ENCODE measurements at places on chromosomes 16 and 17.
A peak's percentile ranks its signal among the peaks of the same experiment; 100 is the strongest.

DNA sequence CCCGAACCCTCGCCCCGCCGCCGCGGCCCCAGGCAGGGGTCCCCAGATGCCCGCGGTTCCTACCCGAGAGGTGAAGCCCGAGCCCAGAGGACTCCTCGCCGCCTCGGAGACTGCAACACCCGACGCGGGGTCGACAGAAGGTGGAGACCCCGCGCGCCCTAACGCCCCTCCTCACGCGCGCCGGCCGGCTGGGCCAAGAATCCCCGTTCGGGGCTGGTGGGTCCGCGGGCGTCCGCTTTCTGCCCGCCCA, 515 bp downstream of the SUMO2 start:
- no peak for DNase-seq

DNA sequence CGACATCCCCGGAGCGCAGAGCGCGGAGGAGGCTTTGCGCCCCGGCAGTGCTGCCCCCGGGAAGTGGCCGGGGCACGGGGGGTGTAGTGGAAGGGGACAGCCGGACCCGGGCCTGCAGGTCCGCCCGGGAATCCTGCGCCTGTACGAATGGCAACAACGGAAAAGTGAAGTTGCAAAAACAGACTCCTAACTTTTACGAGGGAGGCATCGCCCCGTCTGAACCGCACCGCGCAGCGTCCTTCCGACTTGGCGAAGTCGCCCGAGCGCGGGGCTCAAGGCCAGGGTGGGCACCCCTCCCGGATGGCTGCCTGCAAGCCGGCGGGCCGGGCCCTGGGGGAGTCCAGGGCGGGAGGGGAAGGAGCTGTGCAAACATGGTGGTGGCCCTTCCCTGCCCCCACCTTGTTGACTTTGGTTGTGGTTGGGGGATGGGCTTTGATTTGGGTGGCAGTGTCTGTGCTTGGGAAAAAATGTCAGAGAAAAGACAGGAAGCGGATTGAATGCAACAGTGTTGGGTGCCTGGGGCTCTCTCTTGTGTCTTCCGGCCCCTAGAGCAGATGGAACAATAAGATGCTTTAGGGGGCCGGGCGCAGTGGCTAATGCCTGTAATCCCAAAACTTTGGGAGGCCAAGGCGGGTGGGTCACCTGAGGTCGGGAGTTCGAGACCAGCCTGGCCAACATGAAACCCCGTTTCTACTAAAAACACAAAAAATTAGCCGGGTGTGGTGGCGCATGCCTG, 675 bp downstream of the RNF213 start:
- peak; percentile 55 for DNase-seq

- peak; percentile 58 for DNase-seq
Measured at GRCh38 chr16:3131755-3132377, 3.0 kb upstream of the ZNF213 start.

- DNase-seq, result no peak
Measured at GRCh38 chr17:82874011-82874835, 34.4 kb upstream of the ZNF750 start.

DNA sequence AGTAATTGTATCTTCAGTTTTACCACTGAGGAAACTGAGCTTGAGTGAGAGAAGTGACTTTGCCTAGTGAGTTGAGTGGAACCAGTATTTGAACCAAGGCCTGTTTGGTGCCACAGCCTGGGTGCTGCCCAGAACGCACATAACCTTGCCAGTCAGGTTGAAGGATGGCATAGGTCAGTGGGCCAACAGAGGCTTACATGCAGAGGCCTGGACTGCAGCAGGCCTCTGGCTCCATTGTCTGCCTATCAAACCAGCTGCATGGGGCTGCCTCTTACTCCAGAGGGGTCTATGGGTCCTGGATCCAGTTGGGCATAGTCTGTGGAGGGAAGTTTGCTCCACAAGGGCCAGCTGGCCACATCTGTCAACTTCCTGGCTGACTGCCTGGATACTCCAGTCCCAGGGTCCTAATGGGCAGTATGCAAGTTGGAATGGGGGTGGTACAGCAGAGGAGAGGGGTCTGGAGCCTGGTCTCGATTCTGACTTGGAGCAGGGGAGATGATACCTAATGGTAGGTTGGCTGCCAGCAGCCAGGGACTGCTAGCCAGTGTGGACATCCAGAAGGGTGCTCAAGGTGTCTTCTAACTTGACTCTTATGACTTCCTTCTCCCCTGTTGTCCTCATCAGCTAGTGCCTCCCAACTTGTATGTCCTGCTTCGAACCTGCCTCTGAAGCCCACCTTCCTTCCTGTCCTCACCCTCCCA, 11.1 kb upstream of the RNF112 start:
- no peak for DNase-seq

DNA sequence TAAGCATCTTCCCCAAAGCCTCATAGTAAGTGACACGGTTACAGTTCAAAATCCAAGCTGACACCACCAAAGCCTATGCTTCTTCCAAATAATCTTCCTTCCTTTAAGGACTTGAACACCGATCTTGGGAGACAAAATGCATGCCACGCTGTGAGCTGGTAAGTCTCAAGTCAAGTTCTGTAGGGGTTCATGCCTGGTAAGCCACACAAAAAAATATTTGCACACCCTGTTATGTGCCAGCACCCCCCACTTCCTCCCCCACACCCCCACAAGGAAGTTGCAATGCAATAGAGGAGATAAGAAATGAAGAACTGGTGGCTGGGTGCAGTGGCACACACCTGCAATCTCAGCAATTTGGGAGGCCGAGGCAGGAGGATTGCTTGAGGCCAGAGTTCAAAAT, 5.6 kb downstream of the NOG start:
- DNase-seq, result no peak

DNA sequence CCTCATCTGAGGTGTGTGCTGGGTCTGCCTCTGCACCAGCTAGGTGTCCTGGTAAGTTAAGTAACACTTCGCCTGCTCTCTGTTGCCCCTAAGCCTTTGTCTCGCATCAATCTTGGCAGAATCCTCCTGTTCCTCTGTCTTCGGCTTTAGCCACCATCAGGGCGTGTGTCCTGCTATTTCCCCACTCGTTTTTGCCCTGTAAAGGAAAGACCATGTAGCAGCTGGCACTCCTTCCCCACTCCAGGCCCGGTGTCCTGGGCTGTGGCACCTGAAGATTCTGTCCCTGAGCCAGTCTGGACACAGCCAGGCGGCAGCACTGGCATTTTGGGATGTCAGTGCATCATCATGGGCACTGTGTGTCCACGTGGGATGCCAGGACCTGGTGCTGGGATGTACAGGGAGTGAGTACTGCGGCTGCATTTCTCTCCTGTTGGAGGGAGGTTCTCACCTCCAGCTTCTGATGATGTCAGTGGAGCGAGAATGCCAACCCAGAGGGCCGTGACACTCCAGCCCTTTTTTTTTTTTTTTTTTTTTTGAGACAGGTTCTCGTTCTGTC, 26.2 kb upstream of the FOXK2 start:
- DNase-seq, result no peak

DNA sequence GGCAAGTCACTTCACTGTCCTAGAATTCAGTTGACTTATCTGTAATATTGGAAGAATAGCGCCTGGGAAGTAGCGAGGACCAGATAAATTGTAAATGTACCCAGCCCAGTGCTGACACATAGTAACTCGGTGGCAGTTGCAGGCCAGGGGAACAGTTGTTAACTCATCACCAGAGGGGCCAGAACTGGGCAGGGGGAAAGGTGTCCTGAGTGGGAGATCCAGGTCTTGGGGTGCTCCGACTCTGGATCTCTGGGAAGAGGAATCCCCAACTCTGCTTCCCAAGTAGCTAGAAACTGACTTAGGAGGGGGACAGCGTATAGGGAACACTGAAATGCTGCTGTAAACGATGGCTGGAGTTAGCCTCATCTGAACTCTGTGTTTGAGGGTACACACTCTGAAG, 23.0 kb downstream of the BCL7C start:
- no peak for DNase-seq

DNA sequence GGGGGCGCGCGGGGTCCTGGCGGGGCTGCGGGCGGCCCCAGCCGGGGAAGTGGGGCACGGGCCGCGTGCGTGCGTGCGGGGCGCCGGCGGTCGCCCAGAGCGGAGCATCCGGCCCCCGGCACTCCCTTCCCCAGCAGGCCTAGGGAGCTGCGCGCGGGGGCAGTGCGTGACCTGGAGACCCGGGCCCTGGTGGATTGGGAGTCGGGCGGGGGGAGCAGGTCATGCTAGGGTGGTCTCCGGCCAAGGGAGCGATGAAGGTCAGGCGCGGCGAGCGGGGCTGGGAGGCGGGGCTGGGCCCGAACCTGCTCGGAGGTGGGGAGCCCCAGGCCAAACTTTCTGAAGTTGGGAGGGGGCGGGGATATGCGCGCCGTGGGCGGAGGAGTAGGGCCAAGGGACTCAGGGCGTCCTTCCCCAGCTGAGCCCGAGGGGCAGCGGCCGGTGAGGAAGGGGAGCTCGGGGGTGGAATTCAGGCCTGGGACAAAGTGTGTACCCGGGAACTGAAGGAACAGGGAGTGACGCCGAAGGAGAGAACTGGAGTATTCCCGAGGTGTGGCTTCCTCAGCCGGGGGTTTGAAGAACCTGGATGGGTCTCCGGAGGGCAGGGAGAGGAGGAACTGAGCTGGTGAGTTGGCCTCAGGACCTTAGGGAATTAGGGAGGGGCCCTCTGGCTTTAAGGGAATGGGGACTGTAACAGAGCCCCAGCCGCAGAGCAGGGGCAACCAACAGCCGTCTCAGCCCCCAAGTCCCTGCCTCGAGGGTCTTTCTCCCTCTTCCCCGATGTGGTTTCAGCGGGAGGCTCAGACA, 589 bp downstream of the XYLT2 start:
- no peak for DNase-seq

DNA sequence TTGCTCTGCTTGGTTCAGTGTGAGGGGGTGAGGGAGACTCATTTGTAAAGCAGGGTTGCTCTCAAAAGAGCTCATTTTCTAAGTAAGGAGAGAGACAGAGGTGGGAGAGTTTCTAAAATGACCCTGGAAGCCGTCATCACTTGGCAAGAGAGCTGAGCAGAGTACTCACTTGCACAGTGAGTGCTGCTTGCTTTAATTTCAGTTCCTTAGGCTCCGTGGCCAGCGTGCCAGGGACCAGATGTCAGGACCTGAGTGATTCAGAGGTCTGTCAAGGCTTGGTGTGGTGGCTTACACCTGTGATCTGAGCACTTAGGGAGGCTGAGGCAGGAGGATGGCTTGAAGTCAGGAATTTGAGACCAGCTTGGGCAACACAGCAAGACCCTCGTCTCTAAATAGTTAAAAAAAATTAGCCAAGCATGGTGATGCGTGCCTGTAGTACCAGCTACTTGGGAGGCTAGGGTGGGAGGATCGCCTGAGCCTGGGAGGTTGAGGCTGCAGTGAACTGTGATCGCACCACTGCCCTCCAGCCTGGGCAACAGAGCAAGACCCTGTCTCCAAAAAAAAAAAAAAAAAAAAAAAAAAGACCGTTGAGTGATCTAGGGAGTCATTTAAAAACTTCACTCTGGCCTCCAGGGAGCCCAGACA, 10.7 kb downstream of the ZNF205 start:
- no peak for DNase-seq

DNA sequence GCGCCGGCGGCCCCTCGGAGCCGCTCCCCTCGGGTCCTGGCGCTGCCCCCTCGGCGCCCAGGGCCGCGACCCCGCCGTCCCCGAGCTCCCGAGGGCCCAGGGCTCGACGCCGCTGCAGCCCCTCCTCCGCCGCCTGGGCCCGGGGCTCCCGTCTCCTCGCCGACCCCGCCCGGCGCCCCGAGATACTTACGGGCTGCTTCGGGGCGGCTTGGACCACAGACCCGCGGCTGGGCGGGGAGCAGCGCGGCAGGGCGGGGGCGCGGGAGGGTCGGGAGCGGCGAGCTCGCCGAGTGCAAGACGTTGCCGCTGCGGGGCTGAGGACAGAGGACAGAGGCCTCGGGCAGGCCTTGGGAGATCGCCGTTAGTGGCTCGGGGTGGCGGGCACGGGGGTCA, 290 bp downstream of the TOB1 start:
- no peak for DNase-seq

DNA sequence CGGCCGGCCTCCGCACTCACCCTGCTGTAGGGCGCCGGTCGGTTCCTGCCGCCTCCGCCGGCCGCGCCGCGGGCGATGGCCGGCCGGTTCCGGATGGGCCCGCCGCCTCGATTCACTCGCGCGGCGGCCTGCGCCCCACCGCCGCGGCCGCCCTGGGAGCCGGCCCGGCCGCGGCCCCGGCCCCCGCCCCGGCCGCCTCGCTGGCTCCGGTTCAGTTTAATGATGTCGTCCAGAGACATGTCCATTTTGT, 158 bp downstream of the ALYREF start:
- no peak for DNase-seq

GRCh38 chr17:42067371-42068091, 17.1 kb upstream of the C17orf113 start:
- peak; percentile 47 for DNase-seq

DNA sequence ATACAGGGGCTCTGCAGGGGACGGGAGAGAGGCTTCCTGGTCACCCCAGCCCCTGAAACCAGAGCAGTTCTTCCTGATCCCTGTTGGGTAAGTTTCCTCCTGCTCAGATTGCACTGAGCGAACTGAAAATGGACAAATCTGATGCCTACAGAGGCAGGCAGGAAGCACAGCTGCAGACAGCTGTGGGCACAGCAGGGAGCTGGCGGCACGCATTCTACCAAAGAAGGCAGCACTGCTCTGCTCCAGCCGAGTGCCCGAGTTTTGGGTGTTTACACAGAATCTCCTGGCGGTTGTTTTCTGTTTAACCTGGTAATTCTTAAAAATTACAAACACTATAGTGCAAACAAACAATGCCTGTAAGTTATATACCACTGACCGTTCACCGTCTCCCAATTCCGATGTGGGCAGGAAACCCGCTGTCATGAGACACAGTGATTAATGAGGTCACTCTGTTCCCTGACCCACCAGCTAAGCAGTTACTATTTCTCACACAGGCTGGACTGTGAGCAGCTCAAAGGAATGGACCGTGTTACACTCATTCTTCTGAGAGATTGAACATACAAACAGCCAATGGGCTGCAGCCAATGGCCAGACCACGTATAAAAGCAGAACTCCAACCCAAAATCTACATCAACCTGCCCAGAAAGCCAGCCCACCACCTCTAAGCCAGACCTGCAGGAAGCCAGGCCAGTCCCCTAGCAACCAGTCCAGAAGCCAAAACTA, 25.5 kb downstream of the NSMCE1 start:
- DNase-seq, result peak; percentile 99

GRCh38 chr17:5631958-5632590, 47.8 kb upstream of the NLRP1 start:
- no peak for DNase-seq

DNA sequence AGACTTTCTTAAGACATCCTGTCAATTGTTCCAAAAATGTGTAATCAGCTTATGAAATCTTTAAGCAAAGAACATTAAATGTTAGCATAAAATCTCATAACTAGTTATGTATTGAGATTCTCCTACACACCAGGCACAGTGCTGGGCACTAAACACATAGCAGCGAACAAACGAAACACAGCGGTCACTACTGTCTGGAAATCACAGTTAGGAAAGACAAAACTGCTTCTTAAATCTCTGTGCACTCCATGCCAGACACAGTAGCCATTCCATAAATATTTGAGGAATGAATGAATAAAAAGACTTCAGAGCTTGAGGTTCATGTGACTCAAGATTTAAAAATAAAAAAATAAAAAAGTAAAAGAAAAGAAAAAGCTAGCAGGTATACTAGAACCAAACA, 20.1 kb downstream of the TOX3 start:
- no peak for DNase-seq
